Activated CD8-positive, alpha-beta memory T cell treated with anti-CD3 and anti-CD28 coated beads for 48 hours (primary cell): ENCODE measurements at places on chromosomes 4 and X.

GRCh38 chr4:147789596-147789995 lies 57.7 kb downstream of the ARHGAP10 start:
- no peak for DNase-seq

GRCh38 chr4:15717086-15717485 lies 14.2 kb downstream of the BST1 start:
- DNase-seq: no peak

DNA sequence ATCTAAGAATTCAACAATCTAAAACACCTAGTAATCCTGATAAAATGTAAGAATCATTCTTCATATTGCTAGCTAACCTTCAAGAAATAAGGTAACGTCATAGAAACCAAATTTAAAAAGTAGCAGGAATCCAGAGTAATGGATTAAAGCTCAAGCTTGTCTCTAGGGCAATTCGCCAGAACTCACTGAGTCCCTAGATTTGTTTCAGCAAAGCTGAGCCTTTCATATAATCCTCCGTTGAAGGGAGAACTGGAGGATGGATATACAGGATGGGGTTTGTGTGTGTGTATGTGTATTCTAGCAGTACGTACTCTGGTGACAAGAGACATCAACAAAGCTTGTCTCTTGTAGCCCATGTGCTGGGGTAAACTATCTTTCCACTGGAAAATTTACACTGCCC lies 2173.5 kb upstream of the AGA start:
- DNase-seq: no peak

DNA sequence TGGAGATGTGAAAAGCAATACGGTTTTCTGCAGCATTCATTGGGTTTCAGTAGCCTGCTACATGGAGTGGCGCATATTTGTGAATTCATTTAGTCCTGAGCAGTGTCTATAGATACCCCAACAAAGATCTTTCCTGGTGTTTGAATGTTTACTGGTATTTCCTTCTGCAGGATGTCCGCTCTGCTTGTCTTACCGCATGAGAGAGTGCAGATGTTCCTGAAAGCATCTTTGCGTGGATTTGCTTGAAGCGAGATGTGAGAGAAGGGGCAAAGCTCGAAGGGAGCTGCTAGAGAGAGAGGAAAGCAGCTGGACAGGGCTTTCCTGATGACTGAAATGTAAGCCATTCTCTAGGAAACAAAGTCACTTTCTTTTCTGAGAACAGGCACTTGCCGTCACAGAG lies 40.9 kb upstream of the GYPA start:
- DNase-seq: no peak

- DNase-seq: no peak
Observed at GRCh38 chr4:38663090-38663800, 754 bp upstream of the KLF3 start.

- DNase-seq: no peak
Observed at GRCh38 chr4:55378617-55379467, 16.9 kb upstream of the TMEM165 start.

DNA sequence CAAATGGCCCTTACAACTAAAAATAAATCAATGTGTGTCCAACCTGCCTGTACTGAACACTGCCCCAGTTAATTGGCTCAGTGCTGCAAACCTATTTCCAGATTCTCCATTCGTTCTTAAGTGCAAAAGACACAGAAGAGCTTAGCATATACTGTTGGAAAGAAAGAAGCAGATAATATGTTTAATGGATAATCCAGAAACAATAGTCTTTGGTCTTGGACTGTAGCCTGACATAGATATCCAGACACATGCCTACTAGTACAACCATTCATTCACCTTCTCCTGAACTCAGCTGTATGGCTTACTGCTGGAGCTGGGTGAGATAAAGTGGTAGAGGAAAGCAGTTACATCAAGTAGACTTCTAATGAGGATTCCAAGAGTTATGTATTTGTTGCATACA lies 77.0 kb downstream of the LUZP4 start:
- DNase-seq: no peak

DNA sequence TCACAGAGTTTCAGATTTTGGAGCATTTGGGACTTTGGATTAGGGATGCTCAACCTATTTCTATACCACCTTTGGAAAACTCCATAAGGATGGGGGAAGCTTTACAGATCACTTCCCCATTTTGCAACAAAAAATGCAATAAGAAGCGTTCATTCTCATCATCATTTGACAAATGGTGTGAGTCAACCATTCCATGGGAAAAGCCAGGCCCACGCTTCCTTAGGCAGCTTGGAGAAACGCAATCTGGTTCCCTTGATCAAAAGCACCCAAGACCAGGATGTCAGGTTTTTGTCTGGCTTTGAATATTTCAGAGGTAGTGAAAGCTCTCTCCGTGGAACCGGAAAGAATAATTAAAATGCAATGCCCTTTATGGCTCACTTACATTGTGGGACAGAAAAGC lies 79.3 kb upstream of the C4orf50 start:
- no peak for DNase-seq

DNA sequence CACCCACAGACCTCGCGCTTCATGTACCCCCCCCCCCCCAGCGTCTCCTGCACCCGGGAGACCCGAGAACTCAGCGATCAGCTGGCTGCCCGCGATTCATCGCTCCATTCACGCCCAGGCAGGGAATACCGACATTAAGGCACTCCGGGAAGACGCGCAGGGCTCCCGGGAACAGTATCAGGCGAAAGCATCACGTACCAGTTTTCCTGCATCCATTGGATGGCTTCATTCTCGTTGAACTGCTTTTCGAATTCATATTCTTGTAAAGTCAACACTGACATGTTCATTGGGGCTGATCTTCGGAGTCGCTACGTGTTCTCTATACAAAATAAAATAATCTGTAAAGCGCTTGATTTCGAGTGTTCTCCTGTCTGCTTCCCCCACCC lies 373 bp downstream of the ELOVL6 start:
- no peak for DNase-seq

GRCh38 chr4:100746141-100746739 lies 228.4 kb upstream of the EMCN start:
- DNase-seq: no peak

DNA sequence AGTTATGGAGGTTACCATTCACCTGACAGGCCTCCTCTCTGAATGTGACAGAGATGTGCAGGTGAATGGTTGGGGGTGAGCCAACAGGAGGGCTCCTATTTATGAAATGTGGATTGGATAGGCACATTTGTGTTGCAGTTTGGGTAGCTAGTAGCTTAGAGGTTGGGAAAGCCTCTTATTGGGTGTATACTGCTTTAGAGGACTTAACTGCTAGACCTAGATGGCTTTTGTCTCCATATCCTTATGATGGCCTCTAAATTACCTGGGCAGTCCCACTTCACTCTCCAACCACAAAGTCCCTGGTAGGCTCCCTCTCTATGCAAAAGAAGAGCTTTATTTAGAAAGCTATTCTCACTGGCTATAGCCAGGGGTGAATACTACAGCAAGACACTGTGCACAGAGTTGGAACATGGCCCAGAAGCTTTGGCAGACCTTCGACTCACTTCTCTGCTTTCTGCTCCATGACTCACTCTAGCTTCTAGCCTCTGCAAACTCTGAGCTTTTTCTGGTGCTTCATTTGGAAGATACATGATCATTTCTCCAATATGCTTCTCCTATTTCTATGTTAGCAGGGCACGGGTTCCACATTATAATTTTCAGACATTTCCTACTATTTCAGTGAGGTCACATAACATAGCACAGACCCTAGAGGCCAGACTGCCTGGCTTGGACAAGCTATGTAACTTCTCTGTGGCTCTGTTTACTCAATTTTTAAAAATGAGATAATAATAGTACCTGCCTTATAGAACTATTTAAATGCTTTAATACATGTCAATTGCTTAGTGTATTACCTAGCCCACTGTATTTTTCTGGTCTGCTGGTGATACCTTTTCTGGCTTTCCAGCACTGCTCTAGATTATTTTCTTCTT lies 6.0 kb upstream of the VGLL1 start:
- DNase-seq: no peak

GRCh38 chrX:106278951-106279350 lies 110.8 kb downstream of the PWWP3B start:
- no peak for DNase-seq

- no peak for DNase-seq
Observed at GRCh38 chrX:52416816-52417215, 48.0 kb downstream of the XAGE2 start.

GRCh38 chrX:329291-329910 lies 10.8 kb upstream of the GTPBP6 start:
- no peak for DNase-seq

GRCh38 chrX:26470941-26471340 lies 255.0 kb downstream of the MAGEB5 start:
- no peak for DNase-seq

DNA sequence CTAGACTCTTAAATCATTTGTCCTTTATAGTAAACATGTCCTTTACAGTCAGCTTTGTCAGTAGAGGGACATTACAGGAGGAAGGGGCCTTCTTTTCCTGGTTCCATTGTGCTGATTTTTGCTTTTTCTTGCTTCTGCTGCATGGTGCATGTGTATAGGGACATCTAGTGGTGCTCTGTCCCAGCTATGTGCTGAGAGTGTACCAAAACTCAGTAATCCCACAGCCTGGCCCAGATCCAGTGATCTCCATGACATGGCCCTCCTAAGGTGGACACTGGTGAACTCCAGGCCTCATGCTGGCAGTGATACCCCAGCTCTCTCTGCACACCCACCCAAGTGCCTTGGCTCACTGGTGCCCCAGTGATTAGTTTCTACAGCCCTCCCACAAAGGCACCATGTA lies 45.2 kb downstream of the MAGEB17 start:
- DNase-seq: no peak

- DNase-seq: no peak
Observed at GRCh38 chr4:47483745-47484144, 1.3 kb upstream of the ATP10D start.

- DNase-seq: no peak
Observed at GRCh38 chr4:89556601-89557305, 249.2 kb upstream of the GPRIN3 start.

GRCh38 chrX:75067931-75068330 lies 88.2 kb downstream of the ABCB7 start:
- no peak for DNase-seq

DNA sequence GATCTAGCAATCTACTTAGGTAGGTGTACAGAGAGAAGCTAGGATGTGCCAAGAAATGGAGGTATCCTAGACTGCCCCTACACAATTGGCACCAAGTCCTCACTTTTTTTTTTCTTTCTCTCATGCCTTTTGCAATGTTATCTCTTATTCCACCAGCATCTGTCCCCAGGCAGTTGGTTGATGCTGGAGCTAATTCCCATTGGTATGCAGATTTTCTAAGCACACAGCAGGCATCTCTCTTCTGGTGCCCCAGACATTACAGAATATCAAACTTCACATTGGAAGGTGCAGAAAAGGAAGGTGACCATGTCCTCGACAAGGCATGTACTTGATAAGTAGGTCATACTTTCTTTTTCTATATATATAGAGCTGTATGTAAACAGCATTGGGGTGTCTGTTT lies 21.6 kb downstream of the LUZP4 start:
- no peak for DNase-seq

DNA sequence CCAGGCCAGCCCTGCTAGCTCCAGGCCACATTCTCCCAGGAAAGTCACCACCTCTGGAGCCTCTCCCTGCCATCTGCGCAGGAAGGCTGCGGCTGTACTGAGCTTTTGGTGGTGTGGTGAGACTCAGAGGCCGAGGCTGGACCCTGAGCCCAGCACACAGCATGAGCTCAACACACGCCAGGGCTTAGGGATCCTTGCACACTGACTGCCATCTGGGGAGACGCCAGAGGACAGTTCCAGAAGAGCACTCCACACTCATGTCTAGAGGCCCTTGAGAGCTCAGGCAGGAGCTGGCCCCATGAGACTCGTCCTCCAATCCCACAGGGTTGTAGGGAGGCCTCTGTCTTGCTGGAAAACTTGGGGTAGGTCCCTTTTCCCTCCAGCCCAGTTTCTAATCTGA lies 40.6 kb downstream of the ABLIM2 start:
- DNase-seq: no peak

GRCh38 chr4:81905971-81906370 lies 434.3 kb upstream of the RASGEF1B start:
- no peak for DNase-seq
